ENCODE measurements at places on chromosomes 11 and 22.

DNA sequence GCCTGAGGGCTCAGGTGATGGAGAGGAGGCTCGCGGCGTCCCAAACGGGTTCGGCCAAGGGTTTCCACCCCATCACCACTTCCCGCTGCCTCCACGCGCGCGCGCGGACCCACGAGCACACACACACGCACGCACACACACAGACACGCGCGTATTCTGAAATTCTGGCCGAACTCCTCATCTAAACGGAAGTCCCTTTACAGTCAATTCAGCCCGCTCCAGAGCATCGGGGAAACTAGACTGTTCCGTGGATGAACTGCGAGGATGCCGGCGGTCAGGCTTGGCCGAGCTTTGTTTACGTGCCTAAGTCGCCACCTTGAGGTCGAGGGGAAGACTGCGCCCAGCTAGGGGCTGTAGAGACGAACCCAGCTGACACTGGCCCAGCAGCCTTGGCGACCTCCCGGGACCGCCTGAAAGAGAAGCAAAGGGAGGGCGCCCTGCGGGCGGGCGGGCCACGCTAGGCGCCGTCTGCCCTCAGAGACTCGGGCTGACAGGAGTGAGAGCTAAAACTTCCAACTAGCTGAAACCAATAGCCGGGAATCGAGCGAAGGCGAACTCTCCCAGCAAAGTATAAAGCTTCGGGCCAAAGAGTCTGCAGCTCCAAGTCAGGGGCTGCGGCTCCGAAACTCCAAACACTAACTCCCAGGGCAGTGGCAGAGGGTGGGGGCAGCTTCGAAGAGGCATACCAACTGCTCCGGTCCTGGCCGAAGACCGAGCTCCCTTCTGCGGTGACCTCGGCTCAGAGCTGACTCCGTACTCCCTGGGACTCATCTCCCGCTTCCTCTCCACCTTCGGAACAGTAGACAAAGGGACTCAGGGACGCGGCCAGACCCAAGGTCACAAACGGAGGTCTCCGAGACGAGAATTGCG lies 124.7 kb upstream of the C11orf58 start:
- DNase-seq: peak; percentile 33

- DNase-seq: no peak
Observed at GRCh38 chr22:43796567-43796966, 15.5 kb downstream of the EFCAB6 start.

DNA sequence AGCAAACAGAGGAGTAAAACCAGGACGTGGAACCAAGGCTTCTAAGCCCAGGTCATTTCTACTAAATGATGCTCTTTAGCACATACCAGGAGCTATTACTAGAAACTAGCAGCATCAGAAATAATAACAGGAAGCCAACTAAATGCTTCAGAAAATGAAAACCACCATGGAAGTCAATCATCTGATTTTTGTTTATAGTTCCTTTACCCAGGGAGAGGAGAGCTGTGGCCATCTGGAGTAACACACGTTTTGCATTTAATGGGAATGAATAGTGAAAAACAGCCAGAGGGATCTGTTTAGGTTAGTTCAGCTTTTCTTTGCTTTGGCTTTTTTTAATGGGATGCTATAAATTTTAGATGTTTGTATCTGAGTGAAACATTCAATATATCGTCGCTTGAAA lies 250.7 kb upstream of the ARHGAP20 start:
- no peak for DNase-seq

- DNase-seq: no peak
Observed at GRCh38 chr22:23904573-23905254, 10.5 kb downstream of the MIF start.

Data from CD4-positive, alpha-beta T cell treated with Interleukin-6 at 100 ng/mL for 8 hours (primary cell).